Fibroblast of skin of left quadriceps (primary cell): ENCODE measurements at places on chromosomes 12 and 14.

- DNase-seq: no peak
Observed at GRCh38 chr12:112573141-112573540, 154.4 kb downstream of the PTPN11 start.

- no peak for DNase-seq
Observed at GRCh38 chr12:111975161-111975931, 37.6 kb downstream of the TMEM116 start.

DNA sequence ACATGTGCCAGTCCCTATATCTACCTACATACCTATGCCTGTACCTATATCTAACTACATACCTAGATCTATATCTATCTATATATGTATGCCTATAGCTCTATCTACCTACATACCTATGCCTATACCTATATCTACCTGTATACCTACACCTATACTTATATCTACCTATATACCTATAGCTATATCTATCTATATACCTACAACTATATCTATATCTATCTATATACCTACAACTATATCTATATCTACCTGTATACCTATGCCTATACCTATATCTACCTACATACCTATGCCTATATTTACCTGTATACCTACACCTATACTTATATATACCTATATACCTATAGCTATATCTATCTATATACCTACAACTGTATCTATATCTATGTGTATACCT is 56.6 kb downstream of the TBX3 start:
- DNase-seq: no peak

- no peak for DNase-seq
Observed at GRCh38 chr12:51749206-51749985, 99.1 kb downstream of the FIGNL2 start.

GRCh38 chr12:11496157-11496851 is 100.9 kb upstream of the PRB2 start:
- DNase-seq: no peak
